ENCODE measurements at places on chromosomes 13 and 19.

- DNase-seq, result no peak
Observed at GRCh38 chr13:59305896-59306295, 857.8 kb downstream of the DIAPH3 start.

GRCh38 chr19:11483366-11484111, 2.7 kb upstream of the ELAVL3 start:
- DNase-seq, result no peak

- DNase-seq, result no peak
Observed at GRCh38 chr19:15538774-15539173, 30.4 kb downstream of the CYP4F22 start.

DNA sequence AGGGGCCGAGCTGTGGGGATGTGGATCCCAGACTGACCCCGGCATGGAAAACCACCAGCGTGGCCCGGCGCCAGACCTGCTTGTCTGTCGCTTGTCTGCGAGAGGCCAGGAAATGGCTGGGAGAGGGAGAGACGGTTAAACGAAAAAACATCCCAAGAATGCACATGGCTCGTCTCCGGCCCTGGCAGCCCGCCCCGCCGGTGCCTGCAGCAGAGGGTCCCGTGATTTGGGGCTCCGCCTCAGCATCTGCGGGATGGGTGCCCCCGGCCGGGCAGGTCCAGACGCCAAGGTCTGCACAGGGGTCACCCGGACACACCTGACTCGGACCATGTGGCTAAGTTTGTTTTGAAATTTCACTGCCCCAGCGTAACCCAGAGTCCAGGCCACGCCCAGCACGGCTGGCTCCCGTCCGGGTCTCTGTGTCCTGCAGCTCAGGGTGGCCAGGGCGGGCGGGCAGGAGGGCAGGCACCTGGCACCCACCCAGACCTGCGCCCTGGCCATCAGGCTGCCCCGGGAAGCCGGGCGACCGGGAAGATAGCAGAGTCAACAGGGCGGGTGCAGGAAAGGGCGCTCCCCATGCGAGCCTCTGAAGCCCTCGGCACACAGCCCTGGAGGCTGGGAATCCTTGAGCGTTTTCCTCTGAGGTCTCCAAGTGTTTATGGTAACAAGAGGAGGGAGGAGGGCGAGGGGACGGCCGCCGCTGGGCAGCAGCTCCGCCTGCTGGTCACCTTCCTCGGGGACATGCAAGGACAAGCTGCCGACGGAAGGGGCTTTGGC, 103.2 kb downstream of the GADD45B start:
- peak; percentile 77 for DNase-seq

GRCh38 chr19:3370728-3371591, 4.6 kb downstream of the NFIC start:
- DNase-seq, result no peak

GRCh38 chr13:25674371-25674770, 302.6 kb downstream of the ATP8A2 start:
- DNase-seq, result no peak

DNA sequence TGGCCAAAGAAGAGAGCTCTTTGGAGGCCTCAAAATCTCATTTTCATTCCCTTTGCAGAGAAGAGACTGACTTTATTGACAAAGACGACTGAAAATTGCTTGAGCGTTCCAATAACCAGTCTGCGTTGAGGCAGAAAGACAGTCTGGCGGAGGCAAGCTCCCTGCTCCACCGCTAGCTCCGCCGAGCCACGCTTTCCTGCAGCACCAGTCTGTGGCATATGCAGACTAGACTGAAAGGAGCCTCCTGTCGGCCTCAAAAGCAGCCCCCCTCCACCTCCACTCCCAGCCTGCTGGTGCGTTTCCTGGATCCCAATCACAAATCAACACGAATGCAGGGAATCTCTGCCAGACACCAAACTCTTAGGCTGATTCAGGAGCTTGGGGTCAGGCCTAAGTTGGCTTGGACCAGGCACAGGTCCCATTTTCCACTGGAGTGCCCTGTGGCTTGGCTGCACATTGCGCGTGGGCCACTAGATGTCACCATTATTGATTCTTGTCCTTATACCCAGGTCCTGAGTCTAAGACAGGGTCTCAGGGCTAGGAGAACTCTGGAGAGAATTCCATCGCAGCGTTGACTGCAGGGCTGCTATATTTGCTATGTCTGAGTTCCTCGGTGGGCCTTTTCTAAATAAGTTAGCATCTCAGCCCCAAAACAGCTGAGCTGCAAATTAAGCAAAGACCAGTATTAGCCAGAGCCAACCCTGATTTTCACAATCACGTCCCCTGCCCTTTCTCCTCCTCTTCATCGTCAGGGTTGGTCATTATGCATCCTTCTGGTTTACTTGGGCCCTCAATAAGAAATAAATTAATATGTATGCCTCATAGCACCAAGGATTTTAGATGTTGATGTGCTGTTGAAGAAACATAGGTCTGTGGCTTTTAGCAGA, 5.2 kb upstream of the ZNF507 start:
- DNase-seq, result no peak

DNA sequence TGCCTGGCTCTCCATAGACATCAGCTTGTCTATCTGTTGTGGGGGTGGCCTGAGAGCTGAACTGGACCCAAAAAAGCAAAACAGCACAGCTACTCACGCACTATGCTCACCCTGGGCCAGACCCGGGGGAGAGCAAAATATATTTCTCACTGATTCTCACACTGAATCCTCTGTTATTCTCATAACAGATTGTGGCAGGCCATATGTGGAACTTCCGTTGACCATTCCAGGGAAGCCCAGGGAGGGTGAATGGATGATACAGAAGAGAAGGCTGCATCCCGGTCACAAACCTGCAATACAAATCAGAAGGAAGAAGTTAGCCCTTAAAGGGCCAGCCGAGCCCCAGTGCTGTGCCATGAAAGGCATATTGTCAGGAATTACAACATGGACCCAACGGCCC, 362.5 kb downstream of the ZNF536 start:
- DNase-seq, result no peak

DNA sequence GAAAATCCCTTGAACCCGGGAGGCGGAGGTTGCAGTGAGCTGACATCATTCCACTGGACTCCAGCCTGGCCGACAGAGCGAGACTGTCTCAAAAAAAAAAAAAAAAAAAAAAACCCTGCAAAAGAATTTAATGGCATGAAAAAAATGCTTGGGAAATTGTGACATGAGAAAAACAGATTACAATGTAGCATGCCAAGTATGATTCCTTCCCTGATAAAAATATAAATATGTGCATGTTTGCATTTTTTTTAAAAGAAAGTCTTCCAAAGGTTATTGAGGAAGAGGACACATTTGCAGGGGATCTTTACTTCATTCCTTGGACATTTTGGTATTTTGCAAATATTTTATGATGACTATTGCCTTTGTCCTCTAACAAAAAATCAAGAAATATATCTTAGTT, 14.5 kb upstream of the ZBTB32 start:
- DNase-seq, result no peak

GRCh38 chr19:51573331-51573730, 2.2 kb downstream of the ZNF175 start:
- no peak for DNase-seq

GRCh38 chr13:101127741-101128353, 288.5 kb downstream of the NALCN start:
- DNase-seq, result no peak

- DNase-seq, result no peak
Observed at GRCh38 chr19:17703824-17704463, 15.3 kb upstream of the MAP1S start.

- DNase-seq, result no peak
Observed at GRCh38 chr19:29945017-29945416, 3.0 kb downstream of the URI1 start.

DNA sequence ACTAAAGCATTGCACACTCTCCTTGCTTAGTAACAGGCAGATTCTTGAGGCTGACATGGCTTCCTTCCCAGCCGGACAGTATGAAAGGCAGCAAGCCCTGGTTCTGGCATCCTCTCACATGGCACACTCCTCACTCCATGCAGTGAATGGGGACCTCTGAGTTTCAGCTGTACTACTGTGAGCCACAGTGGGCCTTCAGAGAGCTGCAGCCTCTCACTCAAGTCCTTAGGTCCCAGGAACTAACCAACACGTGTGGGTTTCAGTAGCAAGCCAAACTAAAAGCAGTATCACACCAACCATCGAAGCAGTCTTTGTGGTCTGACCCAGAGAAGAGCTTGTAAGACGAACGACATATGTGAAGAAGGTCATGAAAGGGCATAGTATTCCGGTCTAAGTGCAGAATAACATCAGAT, 128.2 kb downstream of the TBC1D4 start:
- DNase-seq, result no peak

DNA sequence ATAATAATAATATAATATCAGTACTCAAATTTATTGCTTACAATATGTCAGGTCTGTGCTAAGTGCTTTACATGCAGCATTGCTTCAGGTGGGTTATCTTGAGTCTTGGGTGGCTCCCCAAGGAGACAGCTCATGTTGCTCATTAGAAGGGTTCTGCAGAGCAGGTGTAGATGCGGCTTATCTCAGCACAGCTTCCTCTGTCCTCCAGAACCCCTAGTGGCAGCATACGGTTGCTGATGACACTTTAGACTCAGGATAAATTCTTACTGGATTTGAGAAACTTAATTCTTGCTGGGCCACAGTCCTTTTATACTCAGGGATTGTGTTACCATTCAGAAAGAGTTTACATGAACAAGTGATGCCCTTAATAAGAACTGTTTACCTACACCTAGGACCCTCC, 8.9 kb downstream of the COG3 start:
- no peak for DNase-seq

DNA sequence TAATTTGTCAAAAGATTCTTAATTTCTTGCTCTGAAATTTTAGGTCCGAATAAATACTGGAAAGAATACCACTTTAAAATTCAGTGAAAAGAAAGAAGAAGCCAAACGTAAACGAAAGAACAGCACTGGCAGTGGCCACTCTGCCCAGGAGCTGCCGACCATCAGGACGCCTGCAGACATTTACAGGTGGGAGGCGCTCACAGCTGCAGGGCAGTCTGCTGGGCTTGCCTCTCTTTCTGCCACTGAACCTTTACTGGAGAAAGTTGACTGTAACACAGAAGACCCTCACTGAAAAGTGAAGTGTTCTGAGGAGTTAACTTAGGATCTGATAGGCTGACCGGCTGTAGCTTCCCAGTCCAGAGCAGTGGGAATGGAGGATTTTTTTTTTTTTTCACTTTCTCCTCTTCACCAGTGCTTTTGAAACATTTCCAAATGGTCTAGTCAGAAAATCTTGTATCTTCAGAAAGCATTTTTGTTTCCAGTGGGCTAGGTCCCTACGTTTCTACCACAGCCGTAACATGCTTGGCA, 69.1 kb downstream of the URI1 start:
- no peak for DNase-seq

DNA sequence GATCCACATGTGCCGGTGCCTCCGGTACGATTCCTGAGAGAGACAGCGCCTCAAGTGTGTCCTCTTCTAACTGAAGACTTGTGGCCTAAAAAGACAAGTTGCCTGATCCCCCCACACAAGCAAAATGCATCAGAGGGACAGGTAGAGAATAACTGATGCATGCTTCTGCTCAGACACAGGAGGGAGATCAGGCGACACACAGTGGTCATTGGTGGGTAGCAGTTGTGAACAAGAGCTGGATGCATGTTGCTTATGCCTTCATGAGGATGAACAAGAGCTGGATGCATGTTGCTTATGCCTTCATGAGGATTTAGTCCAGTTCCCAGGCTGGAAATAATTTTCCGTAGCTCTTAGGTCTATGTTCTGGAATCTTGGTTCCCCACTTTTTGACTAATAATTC, 505.6 kb downstream of the MYO16 start:
- DNase-seq, result no peak

DNA sequence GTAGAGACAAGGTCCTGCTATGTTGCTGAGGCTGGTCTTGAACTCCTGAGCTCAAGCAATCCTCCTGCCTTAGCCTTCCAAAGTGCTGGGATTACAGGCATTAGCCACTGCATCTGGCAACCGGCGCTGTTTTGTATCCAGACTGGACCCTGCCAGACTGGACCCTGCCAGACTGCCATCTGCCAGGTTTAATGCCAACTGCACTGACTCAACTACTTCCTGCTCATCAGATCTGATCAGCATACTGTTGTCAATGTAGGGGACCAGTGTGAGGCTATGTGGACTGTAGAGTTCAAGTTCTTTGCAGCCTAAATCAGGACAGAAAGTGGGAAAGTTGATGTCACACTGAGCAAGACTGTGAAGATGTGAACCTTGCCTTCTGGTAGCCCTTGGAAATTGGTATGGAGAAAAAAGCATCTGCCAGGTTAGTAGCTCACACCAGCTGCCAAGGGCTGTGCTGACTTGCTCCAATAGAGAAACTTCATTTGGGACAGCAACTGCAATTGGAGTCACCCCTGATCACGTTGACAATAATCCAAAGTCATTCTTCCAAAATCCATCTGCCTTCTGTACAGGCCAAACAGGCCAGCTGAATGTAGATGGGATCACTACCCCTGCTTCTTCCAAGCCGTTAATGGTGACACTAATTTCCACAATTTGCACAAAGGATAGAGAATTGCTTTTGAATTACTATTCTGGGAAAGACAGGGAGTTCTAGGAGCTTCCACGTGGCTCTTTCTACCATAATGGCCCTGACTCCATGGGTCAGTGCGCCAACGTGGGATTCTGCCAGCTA, 36.8 kb upstream of the ATP1A3 start:
- no peak for DNase-seq

DNA sequence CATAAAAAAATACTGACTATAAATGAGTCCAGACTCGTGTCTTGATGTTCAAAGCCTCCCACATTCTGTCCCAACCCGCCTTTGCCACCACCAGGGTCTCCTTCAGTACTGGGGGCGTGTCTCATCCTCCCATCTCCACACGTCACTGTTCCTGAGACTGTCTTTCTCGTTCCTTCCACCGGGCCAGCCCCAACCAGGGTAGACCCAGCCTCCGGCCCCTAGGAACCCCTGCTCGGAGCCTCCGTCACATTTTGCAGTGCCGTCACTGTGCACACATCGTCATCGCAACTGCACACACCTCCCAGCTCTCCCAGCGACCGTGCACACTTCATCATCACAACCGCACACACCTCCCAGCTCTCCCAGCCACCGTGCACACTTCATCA, 73.4 kb downstream of the SPACA7 start:
- DNase-seq, result no peak

DNA sequence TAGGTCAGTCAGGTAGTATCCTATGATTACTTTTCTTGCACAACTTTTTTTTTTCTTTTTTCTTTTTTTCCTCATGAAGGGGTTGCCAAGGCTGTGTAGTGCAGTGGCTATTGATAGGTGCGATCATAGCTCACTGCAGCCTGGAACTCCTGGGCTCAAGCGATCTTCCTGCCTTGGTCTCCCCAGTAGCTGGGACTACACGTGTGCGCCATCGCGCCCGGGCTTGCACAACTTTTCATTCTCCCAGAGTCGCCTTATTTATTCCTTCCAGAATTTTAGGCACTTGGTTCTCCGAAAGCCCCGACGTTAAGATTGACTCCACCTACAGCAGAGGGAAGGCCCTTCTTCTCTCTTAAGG, 867 bp upstream of the ZNF613 start:
- no peak for DNase-seq

DNA sequence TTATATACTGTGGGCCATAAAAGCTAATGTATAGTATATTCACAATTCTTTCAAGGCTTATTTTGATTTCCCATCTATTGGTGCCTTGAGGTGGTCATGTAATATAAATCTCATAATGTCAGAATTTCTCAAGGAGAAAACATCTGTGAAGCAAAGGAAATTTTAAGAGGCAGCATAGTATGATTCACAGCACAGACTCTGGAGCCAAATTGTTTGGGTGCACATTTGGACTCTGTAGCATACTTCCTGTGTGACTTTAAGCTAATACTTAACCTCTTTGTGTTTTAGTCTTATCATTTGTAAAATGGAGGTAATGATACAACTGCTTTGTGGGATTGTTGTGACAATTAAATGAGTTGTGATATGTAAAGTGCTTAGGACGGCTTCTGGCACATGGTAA, 67.6 kb downstream of the PIBF1 start:
- DNase-seq, result no peak

GRCh38 chr19:50478901-50479715, 2.5 kb upstream of the GARIN5A start:
- DNase-seq, result no peak
